Right ventricle myocardium inferior (tissue), 1 donor: ENCODE measurements at places on chromosomes 3 and 15.

DNA sequence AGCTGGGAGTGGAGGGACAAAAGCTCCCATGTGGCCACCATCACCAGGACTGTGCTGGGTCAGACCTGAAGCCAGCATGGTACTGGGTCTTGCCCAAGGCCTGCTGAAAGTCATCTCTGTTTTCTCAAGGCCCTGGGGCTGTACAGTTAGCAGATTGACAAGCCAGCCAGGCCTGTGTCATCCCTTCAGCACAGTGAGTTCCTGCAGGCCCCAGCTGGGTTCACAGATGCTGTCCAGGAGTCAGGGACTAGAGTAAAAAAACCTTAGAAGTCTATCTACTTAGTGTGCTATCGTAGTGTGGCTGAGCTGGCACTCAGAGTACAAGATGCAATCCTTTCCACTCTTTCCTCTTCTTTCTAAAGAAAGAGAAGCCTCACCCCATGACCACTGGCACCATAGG, 246.0 kb upstream of the NAALADL2 start:
- no peak for DNase-seq

GRCh38 chr3:67719333-67719732, 64.9 kb upstream of the SUCLG2 start:
- DNase-seq, result no peak

GRCh38 chr15:58748852-58749531, 515 bp downstream of the ADAM10 start:
- peak; percentile 87 for DNase-seq

DNA sequence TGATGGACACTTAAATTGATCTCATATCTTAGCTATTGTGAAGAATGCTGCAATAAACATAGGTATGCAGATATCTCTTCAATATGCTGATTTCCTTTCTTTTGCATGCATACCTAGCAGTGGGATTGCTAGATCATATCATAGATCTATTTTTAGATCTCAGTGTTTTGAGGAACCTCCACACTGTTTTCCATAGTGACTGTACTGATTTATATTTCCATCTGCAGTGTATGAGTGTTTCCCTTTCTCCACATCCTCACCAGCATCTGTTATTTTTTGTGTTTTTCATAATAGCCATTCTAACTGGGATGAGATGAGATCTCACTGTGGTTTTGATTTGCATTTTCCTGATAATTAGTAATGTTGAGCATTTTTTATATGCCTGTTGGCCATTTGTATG, 17.1 kb upstream of the RASA2 start:
- DNase-seq, result no peak

DNA sequence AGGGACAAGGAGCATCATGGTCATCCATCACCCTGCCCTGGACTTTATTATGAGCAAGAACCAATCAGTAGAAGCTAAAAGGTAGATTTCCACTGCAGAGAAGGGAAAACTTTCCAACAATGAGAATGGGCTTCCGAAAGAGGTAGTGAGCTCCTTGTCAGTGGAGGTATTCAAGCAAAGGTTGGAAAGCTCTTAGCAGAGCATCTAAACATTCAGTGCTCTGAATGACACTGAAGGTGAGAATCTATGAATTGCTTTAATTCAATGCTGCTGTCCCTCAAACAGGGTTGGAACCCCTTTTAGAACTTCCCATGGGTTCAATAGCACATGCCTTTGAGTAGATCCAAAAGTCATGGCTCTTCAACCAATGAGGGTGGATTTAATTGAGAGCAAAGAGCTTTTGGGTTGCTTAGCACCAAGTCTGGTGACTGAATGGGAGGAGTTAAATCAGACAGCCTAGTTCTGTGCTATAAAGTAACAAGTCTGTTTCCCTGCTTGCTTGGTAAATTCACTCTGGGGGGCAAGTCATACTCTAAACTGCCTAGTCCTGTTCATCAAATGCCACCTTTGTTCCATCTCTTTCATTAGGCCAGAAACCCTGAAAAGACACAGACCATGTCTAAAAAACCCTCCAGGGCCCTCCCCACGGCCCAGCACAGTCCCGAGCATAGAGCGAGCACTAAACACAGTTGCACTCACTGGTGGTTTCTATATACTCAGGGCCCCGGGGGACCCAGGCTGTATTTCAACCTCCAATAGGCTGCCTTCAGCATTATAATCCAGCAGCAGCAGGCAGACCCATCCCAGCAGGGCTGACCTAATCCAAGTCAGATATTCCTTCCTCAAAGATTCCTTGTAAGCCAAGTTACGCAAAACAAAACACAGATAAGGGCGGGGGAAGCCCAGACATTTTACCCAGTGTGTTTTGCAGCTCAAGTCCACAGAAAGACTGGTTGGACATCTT, 161.2 kb downstream of the MEGF11 start:
- no peak for DNase-seq

- DNase-seq, result peak; percentile 89
Measured at GRCh38 chr3:14124223-14124614, 451 bp downstream of the CHCHD4 start.

DNA sequence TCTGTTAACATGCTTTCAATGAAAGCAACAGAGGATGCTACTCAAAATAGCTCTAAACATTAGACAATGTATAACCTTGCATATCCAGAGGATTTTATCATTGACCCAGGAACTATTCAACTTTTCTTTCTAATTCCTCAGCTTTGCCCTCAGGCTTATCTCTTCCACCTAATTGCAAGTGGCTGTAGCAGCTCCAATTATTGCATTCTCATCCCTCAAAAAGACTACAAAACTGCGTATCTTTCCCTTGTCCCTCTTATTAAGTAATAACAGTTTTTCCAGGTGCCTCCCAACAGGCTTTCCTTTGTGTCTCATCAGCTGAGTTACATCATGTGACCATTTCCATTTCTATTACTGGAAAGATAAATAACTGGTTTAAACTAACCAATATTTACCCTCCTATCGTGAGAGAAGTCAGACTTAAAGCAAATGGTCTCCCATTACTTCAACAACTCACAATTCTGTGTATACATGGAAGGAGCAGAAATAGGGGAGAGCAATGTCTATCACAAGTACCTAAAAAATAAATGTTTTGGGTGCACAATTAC, 78.0 kb upstream of the MBNL1 start:
- no peak for DNase-seq

- DNase-seq, result no peak
Measured at GRCh38 chr3:41199866-41200668, 762 bp downstream of the CTNNB1 start.

DNA sequence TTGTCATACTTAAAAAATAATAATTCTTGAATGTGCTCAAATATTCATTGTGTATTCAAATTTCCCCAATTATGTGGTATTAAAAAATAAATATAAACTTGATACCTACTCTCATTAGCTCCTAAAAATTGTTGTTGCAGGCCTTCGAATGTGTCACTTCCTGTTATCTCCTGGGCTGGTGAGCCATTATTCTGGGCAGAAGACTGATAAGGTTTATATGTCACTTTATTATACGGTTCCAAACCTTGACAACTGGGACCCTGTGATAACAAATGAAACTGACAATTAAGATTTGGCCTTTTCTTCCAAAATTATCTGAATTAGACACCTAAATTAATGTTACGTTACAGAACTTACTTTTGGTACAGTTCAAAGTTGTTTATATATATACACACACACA, 15.0 kb downstream of the CEP152 start:
- no peak for DNase-seq

GRCh38 chr3:107430996-107431245, 53.7 kb downstream of the CCDC54 start:
- DNase-seq, result no peak

- DNase-seq, result no peak
Measured at GRCh38 chr15:46709460-46710083, 1007.7 kb upstream of the SEMA6D start.

DNA sequence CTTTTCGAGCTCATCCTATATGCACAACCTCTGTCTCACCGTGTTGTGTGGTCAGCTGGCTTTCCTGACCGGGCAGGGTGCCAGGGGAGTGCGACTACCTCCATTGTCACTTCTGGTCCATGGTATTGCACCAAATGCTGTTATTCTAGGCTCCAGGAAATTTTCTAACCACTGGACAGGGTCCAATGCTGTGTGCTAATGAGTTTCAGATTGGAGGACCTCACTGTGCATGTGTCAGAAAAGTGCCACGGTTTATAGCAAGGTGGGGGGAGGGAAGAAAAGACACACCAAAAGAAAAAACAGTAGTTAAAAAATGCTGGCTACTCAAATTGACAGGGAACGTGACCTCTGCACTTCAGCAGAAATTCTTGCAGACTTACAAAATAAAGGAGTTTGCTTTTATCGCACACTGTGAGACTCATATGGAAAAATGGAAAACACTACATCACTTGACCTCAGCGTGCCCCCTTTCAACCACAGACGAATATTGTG, 480.1 kb downstream of the FOXP1 start:
- peak; percentile 87 for DNase-seq

DNA sequence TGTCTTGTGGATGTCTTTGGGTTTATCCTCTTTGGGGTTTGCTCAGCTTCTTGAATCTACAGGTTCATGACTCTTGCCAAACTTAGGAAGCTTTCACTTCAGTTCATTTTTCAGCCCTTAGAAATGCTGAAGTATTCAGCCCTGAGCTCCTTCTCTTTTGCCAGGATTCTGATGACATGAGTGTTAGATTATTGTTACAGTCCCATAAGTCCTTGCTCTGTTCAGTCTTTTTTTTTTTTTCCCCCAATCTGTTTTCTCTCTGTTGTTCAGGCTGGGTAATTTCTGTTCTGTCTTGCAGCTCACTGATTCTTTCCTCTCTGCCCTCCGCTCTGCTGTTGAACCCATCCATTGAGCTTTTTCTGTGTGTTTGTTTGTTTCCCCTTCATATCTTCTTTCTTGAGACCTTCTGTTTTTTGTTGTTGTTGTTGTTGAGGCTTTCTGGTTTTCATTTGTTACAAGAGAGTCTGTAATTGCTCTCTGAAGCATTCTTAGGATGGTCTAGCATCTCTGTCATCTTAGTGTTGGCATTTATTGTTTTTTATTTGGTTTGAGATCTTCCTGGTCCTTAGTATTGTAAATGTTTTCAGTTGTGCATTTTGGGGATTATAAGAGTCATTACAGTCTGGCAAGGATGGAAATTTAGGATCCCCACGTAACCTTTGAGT, 18.4 kb downstream of the LRCH3 start:
- no peak for DNase-seq

DNA sequence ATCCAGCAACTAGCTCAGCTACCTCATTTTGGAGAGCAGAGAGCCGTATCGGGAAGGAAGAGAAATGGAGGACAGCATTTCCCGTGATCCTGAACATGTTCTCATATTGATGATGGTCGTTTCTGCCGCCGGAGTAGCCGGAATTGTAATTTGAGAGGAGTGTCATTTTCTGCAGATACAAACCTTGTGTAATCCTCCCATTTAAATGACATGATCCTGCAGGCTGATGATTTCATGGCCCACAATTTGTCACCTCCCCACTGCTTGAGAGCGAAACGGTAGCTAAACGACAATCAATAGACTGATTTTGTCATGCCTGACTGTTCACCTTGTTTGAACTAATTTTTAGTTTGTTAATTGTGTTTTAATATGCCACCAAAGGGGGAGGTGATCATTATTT, 126.5 kb upstream of the CNTN6 start:
- DNase-seq, result no peak

DNA sequence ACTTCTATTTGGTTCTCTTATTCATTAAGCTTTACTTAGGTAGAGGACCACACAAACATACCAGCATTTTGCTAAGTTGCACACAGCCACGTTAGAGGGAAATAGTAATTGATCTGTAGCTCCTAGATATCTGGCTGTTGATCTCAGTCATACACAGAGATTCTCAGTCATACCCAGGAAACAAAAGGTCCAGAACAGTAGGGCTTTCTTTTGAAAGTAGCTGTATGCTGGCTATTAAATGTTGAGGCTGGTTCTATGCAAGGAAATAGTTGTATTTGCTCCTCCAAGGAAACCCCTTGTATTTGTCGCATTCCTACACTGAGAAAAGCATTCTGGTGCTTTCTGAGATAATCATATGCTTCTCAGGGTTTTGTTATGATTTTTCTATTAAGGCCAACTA, 523.8 kb downstream of the SOX2 start:
- DNase-seq, result no peak

GRCh38 chr3:170768334-170768801, 101.6 kb downstream of the RPL22L1 start:
- DNase-seq, result no peak

DNA sequence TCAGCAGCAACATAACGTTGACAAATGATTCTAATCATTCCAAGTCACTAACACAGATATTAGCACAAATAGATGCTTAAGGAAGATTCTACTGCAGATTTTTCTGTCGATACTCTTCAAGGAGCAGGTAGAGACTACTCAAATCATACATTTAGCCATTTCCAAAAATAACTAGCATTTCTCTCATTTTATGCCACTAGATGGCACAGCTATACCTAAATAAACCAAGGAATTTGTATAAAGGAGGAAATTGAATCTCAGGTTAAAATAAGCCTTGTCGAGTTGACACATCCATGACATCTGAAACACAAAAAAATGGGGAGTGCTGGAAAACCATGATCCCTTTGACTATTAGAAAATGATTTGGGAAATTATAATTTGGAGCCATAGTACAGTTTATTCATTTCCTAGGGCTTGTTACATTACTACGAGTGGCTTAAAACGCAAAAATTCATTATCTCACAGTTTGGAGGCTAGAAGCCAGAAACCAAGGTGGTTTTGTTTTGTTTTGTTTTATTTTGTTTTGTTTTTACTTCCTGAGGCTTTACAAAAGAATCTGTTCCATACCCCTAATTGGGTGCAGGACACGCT, 59.5 kb upstream of the STRIT1 start:
- no peak for DNase-seq

DNA sequence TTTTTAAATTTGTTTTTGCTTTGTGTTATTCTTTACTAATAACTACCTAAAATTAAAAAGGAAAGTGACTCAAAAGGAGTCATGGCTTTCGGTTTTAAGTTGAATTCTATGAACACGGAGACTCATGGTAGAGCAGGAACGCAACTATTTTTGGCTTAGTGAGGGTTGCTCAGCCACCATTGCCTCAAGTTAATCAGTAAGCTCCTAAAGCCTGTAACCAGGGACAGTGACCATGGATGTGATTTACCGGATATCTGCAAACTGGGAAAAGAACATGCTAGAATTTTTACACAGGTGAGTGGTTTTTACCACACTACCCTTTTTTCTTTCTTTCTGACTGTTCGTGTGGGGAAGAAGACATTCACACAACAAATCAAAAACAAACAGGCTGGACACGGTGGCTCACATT, 11.8 kb downstream of the SLC12A8 start:
- DNase-seq, result no peak

GRCh38 chr3:169558371-169558770, 105.1 kb downstream of the MECOM start:
- no peak for DNase-seq

GRCh38 chr15:66369773-66370651, 13.5 kb upstream of the TIPIN start:
- DNase-seq, result no peak

- no peak for DNase-seq
Measured at GRCh38 chr3:165883863-165884478, 46.7 kb upstream of the BCHE start.

- no peak for DNase-seq
Measured at GRCh38 chr3:15754047-15754446, 43.7 kb downstream of the ANKRD28 start.
